ENCODE measurements at places on chromosomes 2 and 18.

GRCh38 chr2:62495761-62496160 is 10.2 kb downstream of the TMEM17 start:
- no peak for DNase-seq

GRCh38 chr2:3666613-3666975 is 8.6 kb downstream of the ALLC start:
- peak; percentile 7 for DNase-seq

GRCh38 chr18:74493689-74494088 is 2.5 kb upstream of the CNDP2 start:
- DNase-seq = peak; percentile 51

GRCh38 chr18:50982086-50982801 is 14.4 kb downstream of the ELAC1 start:
- no peak for DNase-seq

DNA sequence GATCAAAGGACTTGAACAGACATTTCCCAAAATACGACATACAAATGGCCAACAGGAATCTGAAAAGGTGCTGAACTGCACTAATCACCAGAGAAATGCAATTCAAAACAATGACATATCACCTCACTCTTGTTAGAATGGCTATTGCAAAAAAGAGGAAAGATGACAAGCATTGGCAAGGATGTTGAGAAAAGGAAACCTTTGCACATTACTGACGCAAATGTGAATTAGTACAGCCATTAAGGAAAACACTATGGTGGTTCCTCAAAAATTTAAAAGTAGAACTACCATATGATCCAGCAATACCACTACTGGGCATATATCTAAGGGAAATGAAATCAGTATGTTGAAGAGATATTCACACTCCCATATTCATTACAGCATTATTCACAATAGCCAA is 57.7 kb upstream of the ASPRV1 start:
- no peak for DNase-seq

DNA sequence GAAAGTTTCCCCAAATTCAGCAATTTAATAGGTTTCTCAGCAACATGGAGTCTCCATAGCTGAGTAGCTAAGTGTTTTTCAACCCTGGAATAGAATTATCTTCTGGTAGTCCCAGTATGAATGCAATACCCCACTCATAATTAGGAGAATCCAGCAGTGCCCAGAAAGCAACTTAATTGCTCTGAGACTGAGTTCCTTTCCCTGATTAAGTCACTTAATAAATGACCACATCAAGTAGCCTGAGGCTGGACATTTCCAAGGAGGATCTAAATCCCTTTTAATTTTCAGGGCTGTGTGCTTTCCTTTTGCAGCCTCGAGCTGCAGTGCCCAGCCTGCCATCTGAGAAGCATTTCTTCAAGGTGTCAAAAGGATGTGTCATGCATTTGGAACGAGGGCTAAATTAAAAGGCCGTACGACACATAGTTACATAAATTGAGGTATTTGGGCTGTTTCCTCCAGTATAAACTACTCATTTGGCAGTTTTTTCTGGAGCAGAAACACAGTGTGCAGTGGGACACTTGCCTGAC is 17.7 kb upstream of the SIX2 start:
- DNase-seq = no peak

DNA sequence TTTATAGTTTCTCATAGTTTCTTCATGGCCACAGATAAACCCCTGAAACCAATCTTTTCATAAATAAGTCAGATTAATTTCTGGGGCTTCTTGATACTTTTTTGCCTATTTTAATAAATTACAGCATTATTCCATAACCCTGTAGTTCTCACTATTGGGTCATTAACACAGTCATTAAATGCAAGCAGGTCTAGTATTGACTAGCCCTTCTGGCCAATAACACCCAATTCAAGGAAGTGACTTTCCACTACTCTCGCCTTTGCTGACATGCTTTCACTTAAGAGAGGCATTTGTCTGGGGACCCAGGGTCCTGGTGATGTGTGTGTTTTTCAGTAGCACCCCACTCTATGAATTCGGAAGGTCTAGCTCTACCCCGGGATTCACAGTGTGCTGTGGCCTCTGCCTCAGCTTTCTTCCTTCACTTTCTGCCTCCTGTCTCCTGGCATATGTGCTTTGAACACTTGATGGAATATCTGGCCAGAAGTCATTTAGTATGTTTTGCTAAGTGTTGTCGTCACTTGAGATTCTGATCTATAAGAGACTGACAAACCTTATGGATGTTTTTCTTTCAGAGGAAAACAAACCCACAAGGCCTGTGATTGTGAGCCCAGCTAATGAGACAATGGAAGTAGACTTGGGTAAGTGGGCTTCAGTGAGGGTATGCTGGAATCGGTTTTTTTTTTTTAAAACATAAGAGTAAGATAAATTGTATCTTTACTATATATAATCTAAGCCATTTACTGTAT is 18.6 kb upstream of the IL1RL2 start:
- DNase-seq = no peak

GRCh38 chr2:136378712-136379595 is 261.0 kb upstream of the CXCR4 start:
- DNase-seq = no peak

GRCh38 chr2:220586980-220587530 is 959.6 kb downstream of the SLC4A3 start:
- no peak for DNase-seq

GRCh38 chr2:120396013-120396860 is 50.3 kb downstream of the INHBB start:
- peak; percentile 64 for DNase-seq

DNA sequence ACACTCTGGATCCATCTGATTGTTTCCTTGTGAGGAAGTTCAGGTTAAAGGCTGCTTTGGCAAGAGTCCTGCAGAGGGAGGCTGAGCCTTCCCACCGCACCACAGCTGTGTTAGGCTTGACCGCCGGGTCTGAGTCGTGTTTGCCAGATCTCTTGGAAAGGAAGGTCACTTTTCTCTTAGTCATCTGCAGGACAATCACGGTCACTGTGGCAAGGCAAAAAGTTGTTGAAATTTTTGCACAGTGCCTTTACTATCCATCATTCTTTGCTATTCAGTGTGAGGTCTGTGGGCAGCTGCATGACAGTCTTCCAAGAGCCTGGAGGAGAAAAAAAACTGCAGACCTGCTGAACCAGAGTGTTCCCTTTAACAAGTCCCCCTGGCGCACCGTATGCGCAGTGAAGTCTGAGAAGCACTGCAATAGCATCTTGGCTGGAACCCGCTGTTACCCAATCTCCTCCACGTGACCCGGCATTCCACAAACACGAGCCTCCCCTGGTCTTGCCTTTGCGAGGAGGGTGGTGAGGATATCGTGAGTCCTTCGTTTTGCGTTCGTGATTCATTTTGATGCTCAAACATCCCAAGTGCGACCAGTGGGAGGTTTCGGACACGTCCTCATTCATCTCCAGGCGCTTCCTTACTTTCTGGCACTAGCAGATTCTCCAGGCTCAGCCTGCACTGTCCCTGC is 23.0 kb downstream of the BIN1 start:
- DNase-seq = peak; percentile 91

DNA sequence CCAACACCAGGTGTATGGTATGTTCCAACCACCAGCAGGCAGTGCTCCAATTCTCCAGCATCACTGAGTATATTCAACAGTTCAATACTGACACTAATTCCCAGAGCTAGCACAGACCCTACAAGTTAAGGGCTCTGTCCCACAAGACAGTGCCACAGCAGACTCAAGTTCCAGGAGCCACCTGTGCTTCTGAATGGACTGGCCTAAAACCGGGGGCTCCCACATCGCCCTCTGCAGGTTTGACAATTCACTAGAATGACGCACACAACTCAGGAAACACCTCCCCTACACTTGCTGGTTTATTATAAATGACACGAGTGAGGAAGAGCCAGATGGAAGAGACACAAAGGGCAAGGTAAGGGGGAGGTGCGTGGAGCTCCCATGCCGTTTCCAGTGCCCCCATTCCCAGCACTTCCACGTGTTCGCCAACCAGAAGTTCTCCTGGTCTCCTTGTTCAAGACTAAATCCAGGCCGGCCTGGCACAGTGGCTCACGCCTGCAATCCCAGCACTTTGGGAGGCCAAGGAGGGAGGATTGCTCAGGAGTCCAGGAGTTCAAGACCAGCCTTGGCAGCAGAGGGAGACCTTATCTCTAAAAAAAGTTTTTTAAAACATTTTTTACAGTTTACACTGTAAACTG is 12.2 kb upstream of the ATP6V1B1 start:
- peak; percentile 41 for DNase-seq

- no peak for DNase-seq
Measured at GRCh38 chr18:8845506-8845905, 140.2 kb downstream of the MTCL1 start.

DNA sequence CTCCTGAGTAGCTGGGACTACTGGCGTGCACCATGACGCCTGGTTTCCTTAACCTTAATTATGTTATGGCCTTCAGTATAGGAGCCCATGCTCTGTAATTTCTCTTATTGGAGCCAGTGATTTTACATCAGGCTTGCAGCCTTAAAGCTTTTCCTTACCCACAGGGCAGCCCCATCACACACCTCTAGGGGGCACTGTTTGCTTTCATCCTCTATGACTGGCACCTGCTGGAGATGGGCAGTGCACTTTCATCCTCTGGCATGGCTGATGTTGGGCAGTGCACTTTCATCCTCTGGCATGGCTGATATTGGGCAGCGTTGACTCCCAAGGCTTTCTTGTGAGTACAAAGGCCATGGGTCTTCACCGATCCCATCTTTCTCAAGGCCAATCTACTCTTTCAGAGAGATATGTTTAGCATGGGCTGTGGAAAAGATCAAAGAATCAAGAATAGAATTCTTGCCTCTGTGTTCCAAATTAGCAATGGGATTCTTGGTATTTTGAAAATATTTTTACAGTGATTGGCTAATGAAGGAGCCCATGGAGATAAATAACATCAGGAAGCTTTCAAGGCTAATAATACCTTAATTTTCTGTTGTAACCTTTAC is 80.7 kb upstream of the MEX3C start:
- DNase-seq = no peak

DNA sequence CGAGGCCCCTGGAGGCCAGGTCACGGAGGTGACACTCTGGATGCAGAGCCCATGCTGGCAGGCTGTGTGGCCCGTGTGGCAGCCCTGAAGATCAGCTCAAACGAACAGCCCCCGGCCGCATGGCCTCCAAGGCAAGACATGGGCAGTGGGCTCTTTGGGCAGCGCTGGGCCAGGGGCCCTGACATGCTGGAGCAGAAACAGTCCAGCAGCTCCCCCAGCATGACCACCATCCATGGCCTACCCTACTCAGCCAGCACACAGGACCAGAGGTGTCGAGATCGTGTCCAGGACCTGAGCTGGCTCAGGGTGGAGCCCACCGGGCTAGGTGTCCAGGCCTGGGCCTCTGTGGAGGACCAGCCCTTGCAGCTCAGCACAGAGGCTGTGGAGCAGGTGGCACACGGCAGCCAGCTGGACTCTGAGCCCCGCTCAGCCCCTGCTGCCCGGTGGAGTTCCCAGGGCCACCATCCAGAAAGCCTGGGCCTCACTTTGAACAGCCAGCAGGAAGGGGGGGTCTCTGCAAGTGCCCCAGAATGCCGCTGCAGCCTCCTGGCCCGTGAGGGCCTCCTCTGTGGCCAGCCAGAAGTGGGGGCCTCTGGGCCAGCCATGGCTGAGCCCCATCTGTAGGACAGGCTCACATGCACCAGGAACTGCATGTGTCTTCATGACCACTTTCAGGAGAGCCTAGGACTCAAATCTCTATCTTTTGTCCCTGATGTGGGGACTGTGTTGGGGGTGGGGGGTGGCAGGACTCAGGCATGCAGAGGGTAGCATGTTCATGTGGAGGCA is 8.9 kb downstream of the AMER3 start:
- no peak for DNase-seq

- DNase-seq = no peak
Measured at GRCh38 chr2:131014141-131014540, 79.1 kb downstream of the FAM168B start.

DNA sequence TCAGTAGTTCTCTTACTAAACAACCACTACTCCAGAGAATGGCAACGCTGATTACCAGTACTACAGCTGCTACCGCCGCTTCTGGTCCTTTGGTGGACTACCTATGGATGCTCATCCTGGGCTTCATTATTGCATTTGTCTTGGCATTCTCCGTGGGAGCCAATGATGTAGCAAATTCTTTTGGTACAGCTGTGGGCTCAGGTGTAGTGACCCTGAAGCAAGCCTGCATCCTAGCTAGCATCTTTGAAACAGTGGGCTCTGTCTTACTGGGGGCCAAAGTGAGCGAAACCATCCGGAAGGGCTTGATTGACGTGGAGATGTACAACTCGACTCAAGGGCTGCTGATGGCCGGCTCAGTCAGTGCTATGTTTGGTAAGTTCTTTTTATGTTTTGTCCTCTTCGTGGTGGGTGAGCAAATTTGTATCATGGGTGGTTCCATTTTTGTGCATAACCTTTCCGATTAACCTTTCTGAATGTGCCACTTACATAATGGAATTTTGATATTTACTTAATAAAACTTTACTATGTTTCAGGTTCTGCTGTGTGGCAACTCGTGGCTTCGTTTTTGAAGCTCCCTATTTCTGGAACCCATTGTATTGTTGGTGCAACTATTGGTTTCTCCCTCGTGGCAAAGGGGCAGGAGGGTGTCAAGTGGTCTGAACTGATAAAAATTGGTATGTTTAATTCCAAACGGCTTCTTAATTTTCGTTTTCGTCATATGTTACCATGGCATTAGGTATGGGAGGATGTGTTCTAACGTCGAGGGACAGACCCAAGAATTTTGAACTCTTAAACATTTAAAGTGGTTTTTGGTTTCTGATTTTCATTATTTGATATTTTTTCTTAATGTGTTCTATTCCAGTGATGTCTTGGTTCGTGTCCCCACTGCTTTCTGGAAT is 1.3 kb downstream of the SLC20A1 start:
- DNase-seq = no peak

DNA sequence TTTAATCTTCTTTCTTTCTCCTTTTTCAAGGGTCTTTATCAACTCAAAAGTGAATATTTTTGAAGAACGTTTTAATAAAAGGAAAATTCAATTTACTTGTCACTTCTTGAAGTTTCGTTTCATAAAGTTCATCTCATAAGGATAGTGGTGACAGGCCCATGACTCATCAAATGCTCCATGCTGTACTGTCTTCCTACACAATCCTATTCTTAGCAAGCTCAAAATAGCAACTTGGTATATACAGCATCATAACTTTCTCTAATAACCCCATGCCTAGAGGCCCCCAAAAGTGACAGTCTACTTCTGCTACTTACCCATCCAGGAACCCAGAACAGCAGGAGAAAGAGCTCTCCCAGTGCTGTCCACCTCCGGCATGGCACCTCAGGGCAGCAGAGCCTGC is 7.7 kb downstream of the FBXO15 start:
- no peak for DNase-seq

DNA sequence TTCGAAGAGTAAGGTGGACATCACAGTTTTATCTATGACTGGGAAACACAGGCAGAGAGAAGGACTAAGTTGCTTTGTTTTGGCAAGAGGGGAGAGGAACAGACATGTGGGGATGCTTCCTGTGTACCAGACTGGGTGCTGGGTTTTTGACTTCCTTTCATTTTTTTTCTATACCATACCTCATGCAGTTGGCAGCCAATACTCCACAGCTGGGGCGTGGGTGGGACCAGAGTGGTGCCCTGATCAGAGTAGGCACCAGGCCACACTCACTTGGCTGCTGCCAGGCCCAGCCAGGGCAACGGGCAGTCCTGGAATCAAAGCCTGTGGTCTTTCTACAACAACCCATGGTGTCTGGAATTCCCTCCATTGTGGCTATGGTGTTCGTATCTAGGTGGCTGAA is 45.2 kb downstream of the SH3RF3 start:
- DNase-seq = no peak
